ENCODE measurements at places on chromosomes 3 and 15.

GRCh38 chr15:34861214-34861613, 65.9 kb upstream of the ACTC1 start:
- no peak for DNase-seq

DNA sequence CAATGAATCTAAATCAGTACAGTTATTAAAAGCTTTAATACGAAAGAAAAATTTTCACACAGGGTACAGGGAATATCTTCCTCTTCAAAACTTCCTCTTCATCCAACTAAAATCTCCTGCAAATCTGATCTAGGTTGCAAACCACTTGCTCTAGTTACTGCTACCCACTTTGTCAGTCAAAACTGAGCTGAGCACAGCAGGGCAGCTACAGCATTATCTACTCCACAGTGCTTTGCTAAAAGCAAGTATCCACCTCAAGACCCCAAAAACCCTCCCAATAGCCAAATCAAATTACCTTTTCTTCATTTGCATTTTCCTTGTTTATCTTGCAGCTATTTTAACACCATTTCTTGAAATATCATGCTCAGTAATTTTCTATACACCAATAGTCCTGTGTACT, 14.7 kb downstream of the ZNF280D start:
- DNase-seq = no peak

- DNase-seq = no peak
These were observed 657.0 kb upstream of the NAALADL2 start for GRCh38 chr3:174202116-174202515.

DNA sequence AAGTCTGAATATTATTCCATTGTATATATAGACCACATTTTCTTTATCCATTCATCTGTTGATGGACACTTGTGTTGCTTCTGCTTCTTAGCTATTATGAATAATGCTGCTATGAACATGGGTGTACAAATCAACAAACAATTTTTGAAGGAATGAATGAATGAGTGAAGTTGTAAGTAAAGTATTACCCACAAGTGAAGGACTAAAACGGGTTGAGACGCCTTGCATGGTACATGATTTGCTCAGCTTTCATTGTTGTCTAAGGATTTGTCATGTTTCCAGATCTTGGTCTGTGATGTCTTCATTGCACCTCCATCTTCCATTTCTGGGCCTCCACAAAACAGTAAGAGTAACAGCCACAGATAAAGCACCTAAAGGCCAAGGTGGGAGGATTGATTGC, 20.5 kb downstream of the IFT122 start:
- DNase-seq = no peak

GRCh38 chr3:154428286-154429206, 1.4 kb downstream of the GPR149 start:
- no peak for DNase-seq

DNA sequence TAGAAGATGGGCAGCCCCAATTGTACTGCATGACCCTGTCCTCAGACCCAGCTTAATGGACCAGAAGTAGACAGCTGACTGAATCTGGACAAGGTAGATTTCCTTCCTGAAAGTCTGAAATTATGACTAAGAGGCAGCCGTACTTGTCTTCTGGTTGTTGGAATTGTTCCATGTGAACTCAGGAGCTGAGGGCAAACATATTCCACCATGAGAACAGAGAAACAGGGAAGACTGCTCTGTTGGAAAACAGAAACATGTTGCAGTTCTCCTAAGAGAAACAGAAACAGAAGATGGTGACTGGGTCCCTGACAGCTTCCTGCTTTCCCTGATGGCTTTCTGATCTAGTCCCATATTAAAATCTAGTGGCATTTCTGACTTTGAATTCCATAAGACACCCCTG, 24.1 kb downstream of the POPDC2 start:
- DNase-seq = no peak

DNA sequence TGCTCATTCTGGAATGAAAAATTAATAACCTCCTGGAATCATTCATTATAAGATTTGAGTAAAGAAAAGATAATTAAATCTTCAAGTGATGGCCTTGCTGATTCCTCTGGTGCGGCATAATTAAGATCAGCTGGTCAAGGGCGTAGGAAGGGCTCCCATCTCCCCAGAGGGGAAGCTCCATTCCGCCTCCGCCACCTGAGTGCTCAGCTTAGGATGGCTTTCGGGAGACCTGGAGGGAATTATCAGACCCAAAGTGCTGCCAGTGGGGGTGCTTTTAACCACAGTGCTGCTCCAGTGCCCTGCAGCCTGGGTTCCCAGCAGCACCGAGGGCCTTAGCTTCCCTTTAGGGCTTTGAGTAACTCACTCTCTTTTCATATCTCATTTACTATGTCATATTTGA, 556.6 kb upstream of the RGMA start:
- no peak for DNase-seq

- DNase-seq = no peak
These were observed 100.0 kb upstream of the IGF1R start for GRCh38 chr15:98548139-98548971.

- DNase-seq = no peak
These were observed 291.2 kb downstream of the FAM43A start for GRCh38 chr3:194976874-194977273.

GRCh38 chr3:53102601-53103147, 27.6 kb downstream of the RFT1 start:
- peak; percentile 33 for DNase-seq

DNA sequence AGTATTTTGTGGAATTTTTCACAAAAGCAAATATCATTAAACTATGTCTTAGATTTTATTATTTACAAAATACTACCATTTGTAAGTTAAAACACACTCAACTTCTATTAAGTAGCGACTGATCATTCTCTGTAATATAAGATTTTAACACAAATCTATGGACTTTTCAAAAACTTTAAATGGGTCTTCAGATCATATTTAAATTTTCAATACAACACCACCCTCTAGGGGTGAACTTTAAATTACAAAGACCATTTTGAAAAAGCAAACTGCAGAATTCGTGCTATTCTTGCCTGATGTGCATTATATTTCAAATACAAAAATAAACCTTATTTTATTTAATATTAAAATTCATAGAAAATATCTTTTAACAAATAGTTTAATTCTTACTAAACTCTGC, 8.2 kb upstream of the VGLL4 start:
- no peak for DNase-seq

DNA sequence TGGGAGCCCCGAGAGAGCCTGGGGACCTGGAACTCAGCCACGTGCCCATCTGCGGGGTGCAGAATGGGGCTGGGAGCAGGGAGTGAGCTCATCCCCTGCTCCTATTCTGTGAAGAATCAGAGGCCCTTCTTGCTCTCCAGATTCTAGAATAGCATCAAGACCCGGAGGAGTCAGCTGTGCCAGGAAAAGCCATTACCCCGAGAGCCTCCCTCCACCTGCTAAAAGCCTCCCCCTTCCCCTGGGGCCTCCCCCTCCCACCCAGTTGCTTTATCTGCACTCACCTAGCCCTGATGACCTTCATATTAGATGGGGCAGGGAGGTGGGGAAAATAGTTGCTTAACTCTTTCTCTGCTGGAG, 23.1 kb downstream of the CCDC33 start:
- no peak for DNase-seq

DNA sequence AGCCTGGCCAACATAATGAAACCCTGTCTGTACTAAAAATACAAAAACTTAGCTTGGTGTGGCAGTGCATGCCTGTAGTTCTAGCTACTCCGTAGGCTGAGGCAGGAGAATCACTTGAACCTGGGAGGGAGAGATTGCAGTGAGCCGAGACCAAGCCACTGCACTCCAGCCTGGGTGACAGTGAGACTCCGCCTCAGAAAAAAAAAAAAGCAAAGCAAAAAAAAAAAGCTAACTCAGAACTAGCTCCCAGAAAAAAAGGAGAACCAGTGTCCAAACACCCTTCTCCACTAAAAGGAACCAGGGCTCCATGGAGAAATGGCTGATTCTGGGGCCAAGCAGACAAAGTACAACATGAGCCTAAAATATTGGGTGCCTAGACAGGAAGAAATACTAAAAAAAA, 16.7 kb upstream of the CRTC3 start:
- DNase-seq = no peak

- DNase-seq = no peak
These were observed 99.6 kb downstream of the TMCC1 start for GRCh38 chr3:129793942-129794310.

DNA sequence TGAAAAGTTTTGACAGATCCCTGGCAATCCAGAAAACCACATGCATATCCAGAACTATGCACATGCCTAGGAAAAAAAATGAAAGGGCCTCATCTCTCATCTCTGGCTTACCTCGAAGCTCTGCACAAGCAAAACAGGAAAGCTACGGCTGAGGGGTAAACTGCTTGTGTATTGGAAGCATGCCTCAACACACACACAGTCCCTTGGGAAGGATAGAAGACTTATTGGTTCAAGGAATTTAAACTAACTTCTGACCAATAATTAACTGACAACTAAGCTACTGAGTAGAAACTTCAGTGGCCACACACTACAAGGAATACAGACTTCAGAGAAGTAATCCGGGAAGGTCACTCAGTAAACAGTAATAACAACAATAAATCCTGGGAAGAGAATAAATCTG, 59.9 kb upstream of the POMGNT2 start:
- no peak for DNase-seq

- no peak for DNase-seq
These were observed 470.6 kb upstream of the BCHE start for GRCh38 chr3:166307756-166308350.

- DNase-seq = peak; percentile 46
These were observed 16.5 kb downstream of the VIPR1 start for GRCh38 chr3:42518800-42519567.

- DNase-seq = peak; percentile 39
These were observed 39.4 kb upstream of the LMOD3 start for GRCh38 chr3:69161587-69162307.

GRCh38 chr3:57261119-57261518, 31.4 kb downstream of the ASB14 start:
- no peak for DNase-seq

DNA sequence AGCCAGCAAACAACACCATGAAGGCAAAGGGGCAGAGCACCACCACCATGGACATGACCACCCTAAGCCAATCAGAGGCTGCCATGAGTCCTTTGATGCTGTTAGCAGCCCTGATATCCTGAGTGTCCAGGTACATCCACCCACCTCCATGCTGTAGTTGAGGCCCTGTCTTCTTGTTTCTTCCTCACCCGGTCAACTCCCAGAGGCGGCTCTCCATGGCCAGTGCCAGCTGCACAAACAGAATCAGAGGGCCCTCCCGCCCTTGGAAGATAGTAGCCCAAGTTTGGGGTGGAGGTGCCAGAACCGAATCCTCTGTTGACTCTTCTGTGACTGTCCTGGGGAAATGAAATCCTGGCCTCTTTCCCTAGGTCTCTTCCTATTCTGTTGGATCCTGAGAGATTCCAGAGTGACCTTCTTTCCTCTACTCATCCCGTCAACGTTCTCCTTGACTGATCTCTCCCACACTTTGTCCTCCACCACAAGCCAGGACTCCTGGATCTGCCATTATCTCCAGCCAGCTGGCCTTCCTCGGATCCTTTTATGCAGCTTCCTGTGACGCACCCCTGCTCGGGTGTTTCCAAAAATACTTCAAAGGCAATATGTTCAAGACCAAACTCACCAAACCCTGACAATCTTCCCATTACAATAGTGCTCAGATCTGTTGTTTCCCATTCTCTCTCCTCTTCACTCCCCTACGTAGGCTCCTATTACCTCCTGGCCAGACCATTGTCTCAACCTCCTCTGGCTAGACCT, 45.4 kb upstream of the DLG1 start:
- no peak for DNase-seq

GRCh38 chr3:189588070-189588469, 43.1 kb upstream of the TP63 start:
- no peak for DNase-seq

DNA sequence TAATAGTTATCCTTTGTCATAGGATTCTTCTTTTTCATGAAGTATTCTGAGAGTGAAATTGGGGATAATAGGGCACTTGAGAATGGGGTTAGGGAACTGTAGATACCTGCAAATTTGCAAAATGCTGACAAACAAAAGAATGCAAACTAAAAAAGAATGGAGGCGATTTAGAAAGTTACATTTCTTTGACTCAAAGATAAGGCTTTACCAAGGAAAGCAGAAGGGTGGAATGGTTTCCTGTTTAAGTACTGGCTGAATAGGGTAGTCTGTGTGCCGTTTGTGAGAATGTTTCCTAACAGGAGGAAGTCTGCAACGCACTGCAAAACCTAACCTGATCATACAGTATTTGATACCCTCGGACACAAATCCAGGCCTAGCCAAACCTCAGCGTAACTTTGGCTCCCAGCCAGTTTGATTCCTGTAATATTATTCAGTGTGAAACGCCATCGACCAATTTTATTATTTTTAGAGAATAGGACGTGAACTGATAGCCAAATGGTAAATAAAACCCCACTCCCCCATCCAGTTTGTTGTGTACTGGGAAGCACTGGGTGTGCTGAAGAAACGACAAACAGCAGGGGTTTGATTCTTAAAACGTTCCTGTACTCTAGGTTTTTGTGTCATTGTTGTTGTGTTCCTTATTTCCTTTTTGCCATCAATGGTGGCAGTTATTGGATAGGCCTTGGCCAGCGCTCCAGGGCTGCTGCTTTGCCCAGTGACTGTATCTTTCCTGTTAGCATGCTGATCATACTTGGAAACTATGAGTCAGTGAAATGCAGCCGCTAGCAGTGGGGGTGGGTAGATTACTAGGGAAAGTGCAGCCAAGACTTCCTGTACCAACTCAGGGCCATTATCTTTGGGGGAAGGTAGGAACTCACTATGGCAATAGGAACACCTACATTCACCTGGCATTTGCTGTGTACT, 148.0 kb upstream of the TBL1XR1 start:
- peak; percentile 68 for DNase-seq

DNA sequence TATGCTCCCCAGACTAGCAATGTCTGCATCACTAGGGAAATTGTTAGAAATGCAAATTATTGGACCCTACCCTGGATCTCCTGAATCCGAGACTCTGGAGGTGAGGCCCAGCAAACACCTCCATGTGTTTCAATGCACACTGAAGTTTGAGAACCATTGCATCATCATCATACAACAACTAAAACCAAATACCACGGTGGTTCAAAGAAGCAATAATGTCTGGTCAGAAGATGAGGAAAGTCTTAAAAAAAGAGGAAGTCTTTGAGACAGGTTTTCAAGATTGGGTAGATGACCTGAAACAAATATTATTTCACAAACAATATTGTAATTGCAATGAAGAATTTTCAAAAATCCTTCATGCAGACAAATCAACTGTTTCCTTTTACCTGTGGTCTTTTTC, 60.3 kb upstream of the TRA2B start:
- DNase-seq = no peak

Data from CD4-positive, alpha-beta T cell treated with Interleukin-4 for 1 hour (primary cell).